ENCODE measurements at places on chromosomes 3 and 15.

GRCh38 chr3:23084367-23084766, 118.8 kb upstream of the UBE2E2 start:
- no peaks in the 10 kb centered on the region for H3K36me3 ChIP-seq
- H3K4me3 ChIP-seq: no peak overlapping the region
- no peak overlapping the region for H3K27ac ChIP-seq

DNA sequence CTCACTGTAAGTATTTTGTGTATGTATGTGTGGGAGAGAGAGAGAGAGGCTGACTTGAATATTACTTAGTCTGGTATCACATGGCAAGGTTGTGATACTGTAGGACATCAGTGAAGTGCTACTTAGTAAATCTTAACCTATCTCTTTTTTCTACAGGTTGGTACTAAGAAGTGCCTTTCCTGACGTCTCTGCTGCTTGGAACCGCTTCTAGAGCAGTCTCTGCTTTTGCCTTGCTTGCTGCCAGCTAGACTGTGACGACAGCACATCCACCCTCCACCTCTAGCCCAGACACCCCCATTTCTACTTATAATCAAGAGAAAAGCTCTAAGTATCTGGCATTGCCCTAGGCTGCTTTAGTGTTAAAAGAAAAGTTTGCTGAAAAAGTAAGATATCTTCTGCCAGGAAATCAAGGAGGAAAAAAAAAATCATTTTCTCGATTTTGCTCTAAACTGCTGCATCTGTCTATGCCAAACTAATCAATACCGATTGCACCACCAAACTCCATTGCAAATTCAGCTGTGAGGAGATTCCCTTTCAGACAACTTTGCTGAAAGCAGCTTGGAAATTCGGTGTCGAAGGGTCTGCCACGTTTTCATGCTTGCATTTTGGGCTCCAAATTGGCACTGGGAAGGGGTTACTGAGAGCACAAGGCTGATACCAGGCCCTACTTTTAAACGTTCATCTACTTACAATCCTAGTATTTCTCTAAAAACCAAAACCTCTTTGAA, 30.7 kb downstream of the MBNL1 start:
- H3K27ac ChIP-seq: peak overlapping the region; percentile 77
- H3K4me3 ChIP-seq: peak overlapping the region; percentile 70
- no peaks in the 10 kb centered on the region for H3K27me3 ChIP-seq
- DNase-seq: no peak

DNA sequence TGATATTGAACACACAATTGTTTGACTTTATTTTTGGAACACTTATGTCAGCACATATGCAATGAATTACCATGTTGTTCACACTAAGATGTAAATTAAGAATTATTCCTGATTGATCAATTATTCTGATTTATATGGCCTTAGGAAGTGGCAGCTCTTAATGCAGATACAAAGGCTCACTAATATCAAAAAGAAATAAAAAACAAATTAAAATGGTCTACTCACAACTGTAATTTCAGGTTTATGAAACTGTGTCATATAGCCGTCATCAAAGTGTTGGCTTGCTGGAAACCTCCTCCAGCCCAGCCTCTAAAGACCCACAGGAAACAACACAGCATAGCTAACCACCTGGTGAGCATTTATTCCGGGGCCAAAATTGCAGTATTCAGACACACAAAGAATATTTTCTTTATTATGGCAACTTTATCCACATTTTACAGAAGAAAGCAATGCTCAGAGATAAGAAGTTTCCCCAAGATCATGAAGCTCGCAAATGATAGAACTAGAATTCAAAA, 33.4 kb downstream of the PDZRN3 start:
- H3K4me3 ChIP-seq: no peak overlapping the region
- H3K4me1 ChIP-seq: no peaks in the 10 kb centered on the region
- no peak for DNase-seq
- no peak overlapping the region for H3K27ac ChIP-seq
- H3K36me3 ChIP-seq: no peaks in the 10 kb centered on the region

DNA sequence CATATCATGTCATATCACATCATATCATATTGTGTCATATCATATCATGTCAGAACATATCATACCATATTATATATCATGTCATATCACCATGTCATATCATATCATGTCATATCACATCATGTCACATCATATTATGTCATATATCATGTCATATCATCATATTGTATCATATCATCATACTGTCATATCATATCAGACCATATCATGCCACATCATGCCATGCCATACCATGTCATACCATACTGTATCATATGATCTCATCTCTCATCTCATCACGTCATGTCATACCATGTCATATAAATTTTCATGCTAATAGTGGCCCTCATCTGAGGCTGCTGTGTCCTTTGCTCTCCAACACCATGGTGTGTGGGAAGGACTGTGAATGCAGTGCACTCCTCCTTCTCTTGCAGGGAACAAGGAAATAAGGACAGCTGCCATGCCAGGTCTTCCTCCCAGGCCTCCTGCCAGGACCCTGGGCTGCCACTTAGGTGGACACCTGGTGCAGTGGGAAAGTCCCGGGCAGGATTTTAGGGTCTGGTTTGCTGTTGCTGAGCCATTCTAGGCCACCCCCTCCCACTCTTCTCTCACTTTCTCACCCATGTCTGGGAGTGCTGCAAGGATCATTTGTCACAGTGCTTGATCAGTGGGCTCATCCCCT, 72.4 kb upstream of the TRPM1 start:
- no peak overlapping the region for H3K27ac ChIP-seq
- no peak for DNase-seq
- H3K4me1 ChIP-seq: no peaks in the 10 kb centered on the region
- H3K27me3 ChIP-seq: no peaks in the 10 kb centered on the region
- H3K36me3 ChIP-seq: no peaks in the 10 kb centered on the region

- H3K27me3 ChIP-seq: peaks cover 4% of the 10 kb centered on the region
- H3K27ac ChIP-seq: no peak overlapping the region
- no peaks in the 10 kb centered on the region for H3K36me3 ChIP-seq
These were observed 147.0 kb upstream of the KCNMB2 start for GRCh38 chr3:178389258-178389657.

DNA sequence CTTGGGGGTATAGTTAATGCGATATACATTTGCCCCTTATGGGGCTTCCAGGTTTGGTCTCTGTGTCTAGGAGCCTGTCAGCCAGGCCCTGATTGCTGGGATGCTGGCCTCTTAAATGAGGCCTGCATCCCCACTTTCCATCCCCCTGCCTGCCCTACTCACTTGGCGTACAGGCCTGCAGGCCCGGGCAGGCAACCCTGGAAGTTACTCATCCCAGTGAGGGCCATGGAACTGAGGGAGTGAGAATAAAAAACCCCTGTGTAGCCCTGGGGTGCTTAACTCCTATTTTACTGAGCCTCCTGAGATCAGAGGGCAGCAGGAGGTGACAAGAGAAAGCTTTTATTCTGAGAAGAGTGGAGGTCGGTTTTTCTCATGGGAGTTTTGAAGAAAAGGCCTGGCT, 2.0 kb downstream of the DISP2 start:
- peaks cover 5% of the 10 kb centered on the region for H3K27me3 ChIP-seq
- H3K27ac ChIP-seq: no peak overlapping the region
- DNase-seq: no peak
- peaks cover 2% of the 10 kb centered on the region for H3K4me1 ChIP-seq
- H3K4me3 ChIP-seq: no peak overlapping the region

GRCh38 chr15:50190166-50190570, 8.2 kb downstream of the SLC27A2 start:
- no peaks in the 10 kb centered on the region for H3K27me3 ChIP-seq
- H3K4me1 ChIP-seq: peaks cover 4% of the 10 kb centered on the region
- H3K27ac ChIP-seq: no peak overlapping the region
- no peak overlapping the region for H3K4me3 ChIP-seq
- peaks cover 30% of the 10 kb centered on the region for H3K36me3 ChIP-seq

DNA sequence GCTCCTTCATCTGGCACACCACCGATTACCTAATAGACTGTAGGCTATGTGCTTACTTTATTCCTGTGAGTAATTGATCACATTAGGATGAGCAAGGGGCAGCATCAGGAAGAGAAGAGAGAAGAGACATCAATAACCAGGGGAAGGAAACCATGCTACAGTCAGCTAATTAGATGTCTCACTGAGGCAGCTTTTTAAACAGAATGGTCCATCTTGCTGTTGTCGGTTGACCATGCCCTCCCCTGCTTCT, 278.4 kb downstream of the RPLP1 start:
- H3K4me1 ChIP-seq: peaks cover 11% of the 10 kb centered on the region
- no peak overlapping the region for H3K27ac ChIP-seq
- H3K36me3 ChIP-seq: no peaks in the 10 kb centered on the region
- no peaks in the 10 kb centered on the region for H3K27me3 ChIP-seq
- no peak for DNase-seq
- H3K4me3 ChIP-seq: no peak overlapping the region

DNA sequence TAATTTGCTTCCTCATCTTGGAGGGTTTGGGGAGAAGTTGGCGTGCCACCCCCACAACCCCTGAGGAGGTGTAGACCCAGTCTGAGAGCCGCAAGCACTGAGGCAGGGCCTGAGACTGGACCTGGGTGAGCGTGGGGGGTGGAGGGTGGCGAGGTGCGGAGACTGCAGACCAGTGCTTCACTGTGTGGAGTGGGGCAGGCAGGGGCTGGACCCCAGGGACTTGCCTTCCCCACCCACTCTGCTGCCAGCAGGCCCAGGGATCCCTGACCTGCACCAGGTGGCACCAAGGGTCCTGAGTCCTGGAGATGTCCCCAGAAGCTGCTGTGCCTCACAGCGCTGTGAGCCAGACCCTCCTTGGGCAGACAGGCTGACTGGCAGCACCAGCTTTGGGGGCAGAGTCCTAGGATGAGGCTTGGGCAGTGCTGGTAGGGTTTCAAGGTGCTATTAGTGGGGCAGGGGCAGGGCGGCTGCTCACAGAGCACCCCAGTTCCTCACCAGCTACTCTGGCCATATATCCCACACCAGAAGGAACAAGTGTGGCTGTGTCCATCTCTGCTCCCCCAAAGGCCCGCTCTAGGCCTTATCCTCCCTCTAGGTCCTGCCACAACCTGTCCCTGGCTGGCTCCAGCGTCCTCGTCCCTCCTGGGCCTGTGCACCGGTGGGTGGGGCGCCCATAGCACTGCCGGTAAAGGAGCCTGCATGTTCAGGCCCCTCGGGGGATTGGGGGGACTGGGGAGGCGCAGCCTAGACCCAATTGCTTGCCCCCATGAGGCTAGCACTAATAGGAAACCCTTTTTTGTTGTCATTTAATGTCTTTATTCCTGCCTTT, 11.8 kb downstream of the ZBTB47 start:
- no peak overlapping the region for H3K4me3 ChIP-seq
- H3K36me3 ChIP-seq: no peaks in the 10 kb centered on the region
- DNase-seq: no peak
- no peaks in the 10 kb centered on the region for H3K4me1 ChIP-seq
- no peak overlapping the region for H3K27ac ChIP-seq

DNA sequence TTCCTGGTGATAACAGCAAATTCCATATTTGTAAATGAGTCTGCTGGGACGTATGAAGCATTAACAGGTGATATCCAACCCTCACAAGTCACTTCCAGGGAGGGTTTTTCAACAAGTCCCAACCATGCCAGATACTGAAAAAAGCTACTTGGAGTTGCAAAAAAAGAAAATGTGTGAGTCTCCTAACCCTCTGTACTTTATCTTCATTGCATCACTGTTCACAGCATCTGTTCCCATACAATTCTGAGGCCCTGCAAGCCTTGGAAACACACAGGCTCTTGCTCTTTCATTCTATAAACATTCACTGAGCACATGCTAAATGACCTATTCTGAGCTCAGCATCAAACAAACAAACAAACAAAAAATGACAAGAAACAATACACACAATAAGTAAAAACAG, 120.8 kb downstream of the RFTN1 start:
- H3K27ac ChIP-seq: no peak overlapping the region
- H3K27me3 ChIP-seq: no peaks in the 10 kb centered on the region
- no peak for DNase-seq

- DNase-seq: no peak
- peaks cover 11% of the 10 kb centered on the region for H3K4me1 ChIP-seq
- H3K4me3 ChIP-seq: no peak overlapping the region
These were observed 29.9 kb upstream of the FLNB start for GRCh38 chr3:57978316-57978715.

DNA sequence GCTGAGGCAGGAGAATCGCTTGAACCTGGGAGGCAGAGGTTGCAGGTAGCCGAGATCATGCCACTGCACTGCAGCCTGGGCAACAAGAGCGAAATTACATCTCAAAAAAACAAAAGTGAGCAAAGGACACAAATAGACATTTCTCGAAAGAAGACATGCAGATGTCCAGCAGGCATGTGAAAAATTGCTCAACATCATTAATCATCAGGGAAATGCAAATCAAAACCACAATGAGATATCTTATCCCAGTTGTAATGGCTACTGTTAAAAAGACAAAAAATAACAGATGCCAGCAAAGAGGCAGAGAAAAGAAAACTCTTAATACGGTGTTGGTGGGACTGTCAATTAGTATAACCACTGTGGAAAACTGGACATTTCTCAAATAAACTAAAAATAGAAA, 20.9 kb downstream of the ASB7 start:
- no peaks in the 10 kb centered on the region for H3K27me3 ChIP-seq
- H3K4me3 ChIP-seq: no peak overlapping the region
- no peak overlapping the region for H3K27ac ChIP-seq

DNA sequence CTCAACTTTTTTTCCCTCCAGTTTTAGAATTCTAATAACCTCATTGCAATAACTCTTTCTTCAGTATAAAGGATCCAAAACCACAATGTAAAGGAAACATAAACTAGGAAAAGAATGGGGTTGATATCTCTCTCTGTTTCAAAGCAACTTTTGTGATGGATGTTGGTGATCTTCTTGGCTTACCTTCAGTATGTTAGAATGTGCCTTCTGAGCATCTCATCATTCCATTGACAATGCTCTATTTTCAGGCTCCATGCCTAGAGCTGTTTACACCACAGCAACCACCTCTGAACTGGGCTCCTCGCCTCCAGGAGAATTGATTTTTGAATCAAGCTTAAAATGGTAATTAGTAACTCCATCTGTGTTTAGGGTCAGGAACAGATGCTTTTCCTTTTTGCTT, 6.6 kb downstream of the NLGN1 start:
- no peaks in the 10 kb centered on the region for H3K4me1 ChIP-seq
- H3K27me3 ChIP-seq: peaks cover 18% of the 10 kb centered on the region
- no peak overlapping the region for H3K27ac ChIP-seq
- H3K36me3 ChIP-seq: no peaks in the 10 kb centered on the region

GRCh38 chr15:48989170-48989569, 25.5 kb upstream of the SHC4 start:
- no peaks in the 10 kb centered on the region for H3K4me1 ChIP-seq
- peaks cover 14% of the 10 kb centered on the region for H3K36me3 ChIP-seq
- no peak for DNase-seq
- no peaks in the 10 kb centered on the region for H3K27me3 ChIP-seq

Measured in activated naive CD4-positive, alpha-beta T cell treated with anti-CD3 and anti-CD28 coated beads for 36 hours (primary cell).